Activated T-helper 2 cell treated with anti-CD3 and anti-CD28 coated beads, Interferon-gamma antibody, Interleukin-2, Interleukin-4, amounts not matched to agents 10 μg/mL and 5 μg/mL and 100 μg/mL, durations not matched to agents 14 hours and 24 hours and 36 hours (primary cell): ENCODE measurements at places on chromosomes 5 and 9. TPM values are rescaled to one million over a fixed set of nuclear protein-coding genes. Genes with fewer than 3 reads are reported as not detected.

The C9orf50 gene
- total RNA-seq: not detected in 2 replicates

The PDE6A gene
- not detected in 2 replicates for total RNA-seq

DNA sequence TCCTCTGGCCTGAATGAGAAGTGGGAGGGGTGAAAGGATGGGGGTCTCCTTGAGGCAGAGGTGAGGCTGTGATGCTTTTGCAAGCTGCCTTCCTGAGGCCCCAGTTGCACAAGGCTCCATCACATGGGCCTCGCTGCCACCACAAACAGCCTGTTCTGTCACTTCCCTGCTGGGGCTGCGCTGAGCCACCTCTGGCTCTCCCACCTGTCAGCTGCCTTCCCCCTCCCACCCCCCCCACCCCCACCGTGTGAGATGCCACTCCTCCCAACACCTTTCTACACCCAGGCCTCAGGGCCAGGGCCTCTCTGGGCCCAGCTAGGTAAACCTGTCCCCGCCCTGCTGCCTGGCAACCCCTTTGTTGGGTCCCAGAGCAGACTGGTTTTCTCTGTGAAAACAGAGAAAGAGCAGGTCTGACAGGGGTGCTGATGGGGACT, 4.5 kb upstream of the PDLIM4 start:
- no peak for DNase-seq

- DNase-seq: no peak
Measured at GRCh38 chr5:112917453-112917995, 4.5 kb downstream of the REEP5 start.

DNA sequence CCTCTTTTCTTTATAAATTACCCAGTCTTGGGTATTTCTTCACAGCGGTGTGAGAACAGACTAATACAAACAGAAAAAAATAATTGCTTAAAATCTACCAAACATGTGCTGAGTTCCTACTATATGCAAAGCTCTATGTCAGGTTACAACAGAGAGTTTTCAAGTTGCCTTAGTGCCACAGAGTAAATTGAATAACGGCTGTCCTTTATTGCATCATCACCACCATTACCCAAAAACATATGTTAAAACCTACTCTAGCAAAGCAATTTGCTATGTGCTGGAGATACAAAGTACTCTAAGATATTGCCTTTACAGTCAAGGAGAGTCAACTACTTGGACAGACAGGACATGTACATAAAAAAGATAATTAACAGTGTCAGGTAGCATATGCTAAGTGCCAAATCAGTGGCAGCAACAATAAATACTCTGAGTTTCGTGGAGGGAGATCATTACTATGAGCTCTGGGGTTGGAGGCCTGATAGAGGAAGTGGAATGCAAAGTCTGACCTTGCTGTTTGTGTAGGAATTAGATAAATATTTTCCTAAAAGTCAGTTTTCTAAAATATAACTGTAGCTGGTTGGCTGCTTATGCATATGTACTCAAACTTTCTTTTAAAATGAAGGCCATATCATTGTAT, 1058.7 kb upstream of the WWC1 start:
- no peak for DNase-seq

GRCh38 chr5:9490494-9491097, 55.3 kb downstream of the SEMA5A start:
- no peak for DNase-seq
